NCI-H510A treated with DMSO at 0.1 percent for 48 hours (cell line): ENCODE measurements at places on chromosomes 16 and 17.

GRCh38 chr17:58336456-58337209 lies 8.0 kb upstream of the TSPOAP1 start:
- DNase-seq: no peak

- DNase-seq: no peak
These were observed 163.4 kb downstream of the SEC14L1 start for GRCh38 chr17:77304051-77304745.

DNA sequence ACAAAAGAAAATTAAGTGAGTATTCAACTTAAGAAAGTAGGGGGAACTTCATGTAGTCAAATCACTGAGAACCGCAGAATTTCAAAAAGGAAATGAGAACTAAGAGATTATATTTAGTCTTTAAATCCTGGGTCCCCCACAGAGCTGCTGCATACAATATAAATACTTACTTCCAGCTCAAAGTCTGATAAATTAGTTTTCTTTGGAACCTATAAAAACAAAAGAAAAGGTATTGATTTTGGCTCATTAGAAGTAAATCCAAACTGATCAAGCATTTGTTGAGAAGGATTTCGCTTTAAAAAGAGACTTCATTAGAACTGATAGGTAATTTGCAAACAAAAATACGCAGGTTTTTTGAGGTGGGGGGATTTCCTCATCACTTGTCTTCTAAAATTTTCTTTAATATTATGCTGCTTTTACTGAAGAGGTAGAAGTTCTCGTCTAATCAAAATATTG lies 21.9 kb downstream of the PARN start:
- no peak for DNase-seq

GRCh38 chr16:72785886-72786285 lies 262.0 kb downstream of the ZFHX3 start:
- DNase-seq: no peak

GRCh38 chr17:58189436-58190146 lies 2.9 kb upstream of the EPX start:
- no peak for DNase-seq

- DNase-seq: no peak
These were observed 37.4 kb upstream of the LONP2 start for GRCh38 chr16:48206594-48207242.

DNA sequence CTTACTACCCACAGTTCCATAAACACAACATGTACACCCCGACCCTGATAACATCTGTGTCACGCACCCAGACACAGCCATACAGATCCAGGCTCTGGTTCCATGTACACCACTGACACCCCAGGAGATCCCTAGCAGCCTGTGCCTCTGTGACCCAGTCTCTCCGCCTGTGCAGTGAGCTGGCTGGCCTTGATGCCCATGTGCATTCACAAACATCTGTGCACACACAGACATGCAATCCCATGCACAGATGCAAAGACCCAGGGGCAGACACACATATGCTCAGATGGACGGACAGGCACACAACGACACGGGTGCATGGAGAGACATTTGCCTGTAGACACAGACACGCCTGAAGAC lies 4.1 kb downstream of the CCDC102A start:
- no peak for DNase-seq

GRCh38 chr17:48148029-48148770 lies 40.6 kb downstream of the SNX11 start:
- DNase-seq: no peak

DNA sequence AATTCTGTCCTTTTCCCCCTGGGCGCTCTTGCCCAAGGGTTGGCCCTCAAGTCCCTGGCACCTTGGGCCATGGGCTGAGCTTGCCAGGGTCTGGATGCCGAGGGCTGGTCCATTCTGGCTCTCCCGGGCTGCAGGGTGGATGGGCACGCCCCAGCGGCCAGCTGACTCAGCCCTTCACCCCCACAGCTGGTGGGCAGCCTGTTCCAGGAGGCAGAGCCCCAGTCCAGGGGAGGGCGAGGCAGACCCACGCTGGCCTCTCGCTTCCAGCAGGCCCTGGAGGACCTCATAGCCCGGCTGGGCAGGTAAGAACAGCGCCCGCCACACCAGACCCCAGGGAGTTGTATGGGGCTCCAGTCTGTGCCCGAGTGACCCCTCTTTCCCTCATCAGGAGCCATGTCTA lies 15.0 kb downstream of the MYO15B start:
- no peak for DNase-seq

DNA sequence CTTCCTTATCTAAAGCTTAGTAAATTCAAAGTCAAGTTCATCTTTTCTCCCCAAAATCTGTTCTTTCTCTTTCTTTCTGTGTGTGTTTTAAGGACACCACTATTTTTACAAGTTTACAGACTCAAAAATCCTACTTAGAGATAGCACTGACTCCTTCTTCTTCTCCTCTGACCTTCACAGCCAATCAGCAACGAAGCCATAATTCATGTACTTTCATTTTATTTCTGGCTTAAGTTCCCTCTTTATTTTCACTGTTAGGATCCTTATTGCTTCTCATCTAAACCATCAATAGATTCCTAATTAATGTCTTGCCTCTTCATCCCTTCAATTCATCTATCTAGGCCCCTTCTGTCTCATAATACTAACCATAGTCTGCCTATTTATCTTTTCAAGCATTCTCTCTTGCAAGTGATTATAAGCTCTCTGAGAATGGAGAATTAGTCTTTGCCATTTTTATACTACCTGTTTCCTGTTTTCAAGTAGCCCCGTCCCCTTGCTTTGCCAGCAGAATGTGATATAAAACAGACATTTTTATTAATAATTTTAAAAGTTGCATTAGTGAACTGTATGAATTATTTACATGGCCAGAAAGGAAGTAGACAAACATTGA lies 27.0 kb downstream of the CDC27 start:
- DNase-seq: no peak

DNA sequence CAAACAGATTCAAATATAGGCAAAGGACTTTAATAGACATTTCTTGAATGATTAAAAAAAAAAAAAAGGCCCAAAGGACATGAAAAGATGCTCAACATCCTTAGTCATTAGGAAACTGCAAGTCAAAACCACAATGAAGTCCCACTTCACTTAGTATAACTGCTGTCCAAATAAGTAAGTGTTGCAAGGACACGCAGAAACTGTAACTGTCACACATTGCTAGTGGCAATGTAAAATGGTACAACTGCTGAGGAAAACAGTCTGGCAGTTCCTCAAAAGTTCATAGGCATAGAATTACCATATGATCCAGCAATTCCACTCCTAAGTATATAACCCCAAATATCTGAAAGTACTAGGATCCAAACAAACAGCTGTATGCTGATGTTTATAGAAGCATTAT lies 112.7 kb downstream of the BRIP1 start:
- no peak for DNase-seq

DNA sequence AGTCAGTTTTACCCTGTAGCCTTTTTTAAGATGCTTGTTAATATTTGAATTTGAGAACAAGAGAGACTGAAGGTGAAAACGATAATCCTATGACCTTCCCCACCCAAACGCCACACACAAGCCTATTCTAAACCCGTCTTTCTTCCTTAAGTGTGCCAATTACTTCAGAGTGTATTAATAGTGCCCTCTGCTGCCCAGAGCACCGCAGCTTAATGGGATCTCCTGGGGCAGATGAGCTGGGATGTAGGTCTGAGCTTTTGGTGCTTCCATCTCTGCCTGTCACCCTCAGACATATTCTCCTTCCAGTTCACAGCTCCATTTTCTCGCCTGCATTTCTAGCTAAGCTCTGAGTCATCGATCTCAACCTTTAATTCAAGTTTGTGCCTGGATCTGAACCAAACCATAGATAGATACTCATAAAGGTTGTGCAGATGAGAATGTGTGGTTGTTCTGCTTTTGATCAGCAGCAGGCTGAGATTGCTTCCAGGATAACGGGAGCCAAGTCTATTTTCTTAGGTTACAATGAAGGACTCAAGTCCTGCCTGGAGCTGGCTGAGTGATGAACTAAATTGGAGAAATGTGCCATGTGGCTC lies 46.4 kb upstream of the CDH13 start:
- DNase-seq: peak; percentile 59

DNA sequence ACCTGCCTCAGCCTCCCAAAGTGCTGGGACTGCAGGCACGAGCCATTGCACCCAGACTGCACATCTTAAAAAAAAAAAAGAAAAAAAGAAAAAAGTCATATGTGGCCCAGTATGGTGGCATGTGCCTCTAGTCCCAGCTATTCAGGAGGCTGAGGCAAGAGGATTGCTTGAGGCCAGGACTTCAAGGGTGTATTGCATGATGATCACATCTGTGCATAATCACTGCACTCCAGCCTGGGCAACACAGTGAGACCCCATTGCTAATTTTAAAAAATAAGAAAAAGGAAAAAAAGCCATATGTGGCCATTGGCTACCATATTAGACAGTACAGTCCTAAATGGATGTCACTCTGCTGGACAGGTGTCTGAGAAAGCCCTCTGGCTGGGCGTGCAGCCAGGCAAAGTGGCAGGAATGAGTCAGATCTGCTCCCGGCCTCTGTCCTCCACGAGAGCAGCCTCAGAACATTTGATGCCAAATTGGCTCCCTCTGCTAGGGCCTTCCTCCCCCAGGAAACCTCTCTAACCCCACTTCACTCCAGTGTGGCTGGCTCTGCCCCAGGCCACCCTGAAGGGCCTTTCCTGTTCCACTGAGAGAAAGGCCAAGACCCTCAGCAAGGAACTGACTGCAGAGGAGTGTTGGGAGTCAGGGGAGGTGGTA lies 14.7 kb downstream of the CA7 start:
- DNase-seq: no peak

DNA sequence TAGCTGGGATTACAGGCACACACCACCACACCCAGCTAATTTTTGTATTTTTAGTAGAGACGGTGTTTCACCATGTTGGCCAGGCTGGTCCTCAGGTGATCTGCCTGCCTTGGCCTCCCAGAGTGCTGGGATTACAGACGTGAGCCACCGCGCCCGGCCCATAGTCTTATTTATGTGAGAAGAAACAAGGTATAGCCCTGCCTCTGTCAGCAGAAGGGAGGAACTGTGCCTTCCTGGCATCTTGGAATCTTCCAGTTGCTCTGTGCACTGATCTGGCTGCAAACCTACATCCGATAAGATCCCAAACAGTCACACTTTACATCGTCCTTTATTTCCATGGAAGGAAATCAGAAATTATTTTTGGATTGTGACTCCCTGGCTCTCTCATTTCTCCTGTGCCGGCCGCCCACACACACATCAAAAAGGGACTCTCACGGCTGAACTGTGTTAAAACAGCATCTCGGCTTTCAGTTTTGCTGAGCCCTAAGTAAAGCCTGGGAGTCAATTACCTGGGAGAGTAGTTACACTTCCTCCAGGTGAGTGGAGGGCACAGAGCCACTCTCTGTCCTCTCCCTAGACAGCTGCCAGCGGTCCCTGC lies 23.3 kb downstream of the WIPI1 start:
- no peak for DNase-seq

DNA sequence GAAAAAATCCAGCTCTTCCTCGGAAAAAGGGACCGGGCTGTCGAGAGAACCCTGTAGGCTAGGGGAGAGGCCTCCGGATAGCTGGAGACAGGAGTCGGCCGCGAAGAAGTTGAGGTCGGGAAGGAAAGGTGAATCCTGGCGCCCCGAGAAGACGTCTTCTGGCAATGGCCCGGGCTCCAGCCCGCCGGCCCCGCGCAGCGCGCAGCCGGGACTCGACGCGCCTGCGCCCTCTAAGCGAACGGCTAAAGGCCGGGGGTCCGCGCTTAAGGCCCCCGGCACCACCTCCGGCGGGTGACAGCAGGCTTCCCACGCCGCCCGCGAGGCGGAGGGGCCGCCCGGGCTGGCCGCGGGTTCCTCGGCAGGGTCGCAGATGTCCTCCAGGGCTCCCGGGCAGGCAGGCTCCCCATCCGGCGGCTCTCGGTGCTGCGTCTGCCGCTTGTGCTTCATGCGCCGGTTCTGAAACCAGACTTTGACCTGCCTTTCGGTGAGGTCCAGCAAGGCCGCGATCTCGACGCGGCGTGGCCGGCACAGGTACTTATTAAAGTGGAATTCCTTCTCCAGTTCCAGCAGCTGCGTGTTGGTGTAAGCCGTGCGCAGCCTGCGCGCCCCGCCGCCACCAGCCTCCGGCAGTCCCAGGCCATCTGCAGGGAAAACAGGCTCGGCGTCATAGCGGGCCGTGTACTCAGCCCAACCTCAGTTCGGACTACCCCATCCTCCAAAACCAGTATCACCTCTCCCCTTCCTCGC lies 1.6 kb downstream of the HOXB2 start:
- DNase-seq: no peak

GRCh38 chr16:19075511-19075910 lies 8.1 kb downstream of the COQ7 start:
- no peak for DNase-seq

DNA sequence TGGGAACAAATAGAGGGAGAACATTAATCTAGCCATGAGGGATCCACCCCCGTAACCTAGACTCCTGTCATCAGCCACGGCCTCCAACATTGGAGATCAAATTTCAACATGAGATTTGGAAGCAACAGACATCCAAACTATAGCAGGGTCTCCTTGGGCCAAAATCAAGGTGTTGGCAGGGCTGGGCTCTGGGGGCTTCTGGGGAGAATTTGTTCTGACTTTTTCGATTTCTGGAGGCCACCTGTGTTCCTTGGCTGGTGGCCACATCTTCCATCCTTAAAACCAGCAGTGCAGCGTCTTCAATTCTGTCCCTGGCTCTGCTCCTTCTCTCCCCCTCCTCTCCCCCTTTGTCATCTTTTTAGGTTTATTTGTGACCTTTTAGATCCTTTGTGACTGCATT lies 546.2 kb downstream of the WWOX start:
- no peak for DNase-seq

DNA sequence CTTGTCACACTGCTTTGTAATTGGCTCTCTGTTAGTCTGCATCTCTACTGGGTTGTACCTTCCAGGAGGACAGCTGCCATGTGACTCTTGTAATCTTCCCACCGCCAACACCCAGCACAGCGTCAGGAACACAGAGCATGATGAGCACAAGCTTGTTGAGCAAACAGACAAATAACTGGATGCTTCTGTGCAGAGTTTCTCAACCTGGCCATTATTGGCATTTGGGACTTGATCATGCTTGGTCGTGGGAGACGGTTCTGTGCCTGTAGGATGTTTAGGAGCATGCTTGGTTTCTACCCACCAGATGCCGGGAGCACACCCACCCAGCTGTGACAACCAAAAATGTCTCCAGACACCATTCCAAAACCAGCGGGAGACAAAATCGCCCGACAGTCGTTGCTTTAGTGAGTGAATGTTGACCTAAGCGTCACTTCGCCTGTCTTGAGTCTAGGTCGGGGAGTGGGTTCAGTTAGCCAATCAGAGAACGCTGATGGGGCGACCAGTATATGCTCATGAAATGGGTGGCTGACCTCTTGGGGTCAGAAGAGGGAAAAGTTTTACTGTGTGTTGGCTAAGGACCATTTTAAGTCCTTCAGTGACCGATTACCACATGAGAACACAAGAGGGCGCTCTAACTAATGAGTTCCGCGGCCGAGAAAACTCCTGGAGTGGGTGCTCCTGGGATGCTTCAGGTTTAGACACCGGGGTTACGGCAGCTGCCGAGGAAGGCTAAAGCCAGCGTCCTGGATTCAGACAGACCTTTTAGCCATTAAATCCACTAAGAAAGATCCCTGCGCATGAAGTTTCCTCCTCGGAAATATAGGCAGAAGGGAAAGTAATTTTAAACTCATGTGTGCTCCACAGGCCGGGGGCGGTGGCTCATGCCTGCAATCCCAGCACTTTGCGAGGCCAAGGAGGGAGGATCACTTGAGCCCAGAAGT lies 57.8 kb upstream of the TEX2 start:
- peak; percentile 88 for DNase-seq

GRCh38 chr17:58764373-58764772 lies 8.7 kb downstream of the PPM1E start:
- peak; percentile 76 for DNase-seq

GRCh38 chr16:81564421-81564911 lies 119.9 kb downstream of the CMIP start:
- DNase-seq: no peak

GRCh38 chr17:40458851-40459482 lies 15.7 kb downstream of the IGFBP4 start:
- no peak for DNase-seq
